Hindlimb muscle (tissue), 1 donor: ENCODE measurements at places on chromosomes 11 and 22.

DNA sequence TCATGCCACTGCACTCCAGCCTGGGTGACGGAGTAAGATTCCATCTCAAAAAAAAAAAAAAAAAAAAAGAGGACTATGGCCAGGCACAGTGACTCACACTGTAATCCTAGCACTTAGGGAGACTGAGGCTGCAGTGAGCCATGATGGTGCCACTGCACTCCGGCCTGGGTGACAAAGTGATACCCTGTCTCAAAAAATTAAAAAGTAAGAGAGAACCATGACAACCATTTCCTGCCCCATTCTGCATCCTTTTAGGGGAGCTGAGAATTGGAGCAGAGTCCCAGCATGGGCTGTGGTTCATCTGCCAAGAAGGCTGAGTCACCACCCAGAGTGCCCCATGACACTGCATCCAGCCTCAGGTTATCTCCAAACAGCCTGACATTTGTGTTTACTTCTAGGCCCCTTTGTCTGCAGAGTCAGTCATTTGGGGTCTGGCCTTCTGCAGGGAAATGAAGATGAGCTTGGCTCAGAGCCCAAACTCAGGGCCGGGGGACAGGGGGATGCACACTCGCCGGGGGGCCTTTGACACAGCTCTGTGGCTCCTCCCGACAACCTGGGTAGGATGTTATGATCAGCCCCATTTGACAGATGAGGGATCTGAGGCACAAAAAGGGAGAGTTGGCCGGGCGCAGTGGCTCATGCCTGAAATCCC lies 4.7 kb downstream of the CSDC2 start:
- no peak for DNase-seq

DNA sequence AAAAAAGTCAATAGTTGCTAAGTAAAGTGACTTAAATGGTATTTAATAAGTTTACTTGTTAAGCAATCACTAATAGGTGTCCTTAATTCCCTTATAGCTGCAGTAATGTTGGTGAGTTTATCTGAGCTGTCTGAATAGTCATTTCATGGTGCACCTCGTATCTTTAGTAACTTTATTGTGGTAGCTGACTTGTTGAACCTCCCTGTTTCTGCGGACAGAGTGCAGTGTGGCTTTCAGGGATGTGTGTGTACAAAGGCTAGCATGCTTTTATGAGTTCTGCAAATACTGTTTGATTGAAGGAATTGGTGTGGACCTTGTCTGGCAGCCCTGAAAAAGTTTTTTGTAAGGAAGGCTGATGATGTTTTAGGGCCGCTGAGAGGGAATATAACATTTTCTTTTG lies 2.6 kb downstream of the ZNRF3 start:
- no peak for DNase-seq

DNA sequence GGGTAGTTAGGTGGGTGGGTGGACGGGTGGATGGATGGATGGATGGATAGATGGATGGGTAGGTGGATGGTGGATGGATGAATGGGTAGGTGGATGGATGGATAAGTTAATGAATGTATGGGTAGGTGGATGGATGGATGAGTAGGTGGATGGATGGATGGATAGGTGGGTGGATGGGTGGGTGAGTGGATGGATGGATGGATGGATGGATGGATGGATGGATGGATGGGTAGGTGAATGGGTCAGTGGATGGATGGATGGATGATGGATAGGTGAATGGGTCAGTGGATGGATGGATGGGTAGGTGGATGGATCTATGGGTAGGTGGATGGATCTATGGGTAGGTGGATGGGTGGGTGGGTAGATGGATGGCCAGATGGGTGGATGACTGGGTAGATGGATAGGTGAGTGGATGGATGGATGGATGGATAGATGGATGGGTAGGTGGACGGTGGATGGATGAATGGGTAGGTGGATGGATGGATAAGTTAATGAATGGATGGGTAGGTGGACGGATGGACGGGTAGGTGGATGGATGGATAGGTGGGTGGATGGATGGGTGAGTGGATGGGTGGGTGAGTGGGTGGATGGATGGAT lies 41.5 kb upstream of the RTL6 start:
- no peak for DNase-seq

DNA sequence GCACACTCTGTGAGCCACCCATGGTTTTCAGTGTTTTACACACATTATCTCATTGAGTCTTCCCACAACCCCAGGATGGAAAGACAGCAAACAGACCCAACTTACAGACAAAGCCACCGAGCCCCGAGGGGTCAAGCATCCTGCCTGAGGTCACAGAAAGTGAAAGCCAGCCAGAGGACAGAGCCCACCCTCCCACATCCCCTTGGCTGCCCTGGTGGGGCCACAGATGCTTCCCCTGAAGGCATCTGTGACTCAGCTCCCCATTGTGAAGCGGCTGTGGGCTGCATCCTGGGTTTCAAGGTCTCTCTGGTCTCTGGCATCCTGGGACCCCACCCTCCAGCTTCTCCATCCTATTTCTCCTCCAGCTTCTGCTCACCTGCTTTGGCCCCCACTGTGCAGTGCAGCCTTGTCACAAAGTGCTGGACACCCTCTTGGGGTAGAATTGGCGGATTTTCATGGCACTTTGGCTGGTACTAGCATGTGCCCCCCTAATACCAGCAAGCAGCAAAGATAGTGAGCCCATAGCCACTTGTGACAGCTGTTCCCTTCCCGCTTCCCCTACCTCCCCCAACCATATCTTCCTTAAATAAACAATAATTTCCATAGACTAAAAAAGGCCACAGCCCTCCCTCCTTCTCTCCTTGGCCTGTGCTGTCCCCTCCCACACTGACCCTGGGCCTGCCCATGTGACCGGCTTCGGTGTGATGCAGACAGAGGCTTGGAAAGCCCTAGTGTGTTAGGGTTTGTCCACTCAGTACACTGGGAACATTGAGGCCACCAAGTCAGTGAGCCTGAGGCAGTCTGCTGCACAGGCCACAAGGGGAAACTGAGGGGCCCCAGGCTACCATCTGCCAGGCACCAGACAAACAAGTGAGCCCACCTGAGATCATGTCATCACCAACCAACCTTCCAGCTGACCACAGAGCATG lies 53.9 kb upstream of the SHISAL1 start:
- DNase-seq: no peak

- peak; percentile 44 for DNase-seq
Measured at GRCh38 chr11:44133335-44133946, 38.0 kb downstream of the EXT2 start.

DNA sequence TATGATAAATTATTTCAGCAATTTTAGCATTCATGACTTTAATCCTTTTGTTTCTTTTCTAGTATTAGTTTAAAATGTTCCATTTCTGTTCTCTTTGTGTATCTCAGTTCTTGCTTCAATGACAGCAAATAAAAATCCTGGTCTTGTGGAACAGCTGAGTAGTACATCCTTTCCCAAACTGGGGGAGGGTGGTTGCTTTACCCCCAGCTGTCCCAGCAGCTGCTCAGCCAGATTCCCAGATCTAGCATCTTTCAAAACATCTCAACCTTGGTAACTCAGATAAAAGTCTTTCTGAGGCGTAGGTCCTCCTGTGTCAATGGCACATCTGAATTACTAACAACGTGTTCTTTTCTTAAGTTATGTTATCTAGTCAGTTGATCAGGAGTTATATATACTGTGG lies 72.2 kb upstream of the GRK2 start:
- no peak for DNase-seq

GRCh38 chr11:113725407-113725806 lies 19.3 kb upstream of the TMPRSS5 start:
- no peak for DNase-seq

- no peak for DNase-seq
Measured at GRCh38 chr22:22103078-22103875, 120.7 kb upstream of the TOP3B start.

- no peak for DNase-seq
Measured at GRCh38 chr11:134906356-134906955, 494.4 kb upstream of the B3GAT1 start.

DNA sequence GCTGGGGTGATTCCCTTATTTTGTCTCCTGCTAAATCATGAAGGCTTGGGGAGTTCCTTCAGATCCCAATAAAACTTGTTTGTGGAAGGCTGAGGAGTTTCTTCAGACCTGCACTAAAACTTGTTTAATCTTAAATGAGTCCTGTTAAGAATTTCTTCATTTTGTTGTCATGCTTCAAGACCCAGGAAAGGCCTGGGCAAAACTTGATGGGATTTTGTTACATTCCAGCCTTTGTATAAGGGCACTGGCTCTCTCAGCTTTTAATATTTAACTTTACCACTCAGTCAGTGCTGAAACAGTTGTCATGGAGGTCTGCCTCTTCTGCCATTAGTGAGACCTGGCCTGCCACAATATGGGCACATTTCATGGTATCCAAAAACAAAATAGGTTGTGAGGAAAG lies 699.0 kb downstream of the ETS1 start:
- no peak for DNase-seq

DNA sequence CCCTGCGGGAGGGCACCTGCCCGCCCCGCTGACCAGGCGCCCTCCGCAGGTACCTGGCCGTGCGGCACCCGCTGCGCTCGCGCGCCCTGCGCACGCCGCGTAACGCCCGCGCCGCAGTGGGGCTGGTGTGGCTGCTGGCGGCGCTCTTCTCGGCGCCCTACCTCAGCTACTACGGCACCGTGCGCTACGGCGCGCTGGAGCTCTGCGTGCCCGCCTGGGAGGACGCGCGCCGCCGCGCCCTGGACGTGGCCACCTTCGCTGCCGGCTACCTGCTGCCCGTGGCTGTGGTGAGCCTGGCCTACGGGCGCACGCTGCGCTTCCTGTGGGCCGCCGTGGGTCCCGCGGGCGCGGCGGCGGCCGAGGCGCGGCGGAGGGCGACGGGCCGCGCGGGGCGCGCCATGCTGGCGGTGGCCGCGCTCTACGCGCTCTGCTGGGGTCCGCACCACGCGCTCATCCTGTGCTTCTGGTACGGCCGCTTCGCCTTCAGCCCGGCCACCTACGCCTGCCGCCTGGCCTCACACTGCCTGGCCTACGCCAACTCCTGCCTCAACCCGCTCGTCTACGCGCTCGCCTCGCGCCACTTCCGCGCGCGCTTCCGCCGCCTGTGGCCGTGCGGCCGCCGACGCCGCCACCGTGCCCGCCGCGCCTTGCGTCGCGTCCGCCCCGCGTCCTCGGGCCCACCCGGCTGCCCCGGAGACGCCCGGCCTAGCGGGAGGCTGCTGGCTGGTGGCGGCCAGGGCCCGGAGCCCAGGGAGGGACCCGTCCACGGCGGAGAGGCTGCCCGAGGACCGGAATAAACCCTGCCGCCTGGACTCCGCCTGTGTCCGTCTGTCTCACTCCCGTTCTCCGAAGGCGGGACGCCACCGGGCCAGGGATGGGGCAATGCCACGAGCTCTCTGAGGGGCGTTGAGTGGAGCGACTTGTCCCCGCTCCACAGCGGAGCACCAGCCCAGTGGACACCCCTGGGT lies 1.8 kb downstream of the GALR3 start:
- DNase-seq: peak; percentile 36

GRCh38 chr11:11980841-11981308 lies 27.6 kb downstream of the DKK3 start:
- no peak for DNase-seq

- DNase-seq: no peak
Measured at GRCh38 chr22:41913040-41913719, 1.7 kb downstream of the SHISA8 start.

DNA sequence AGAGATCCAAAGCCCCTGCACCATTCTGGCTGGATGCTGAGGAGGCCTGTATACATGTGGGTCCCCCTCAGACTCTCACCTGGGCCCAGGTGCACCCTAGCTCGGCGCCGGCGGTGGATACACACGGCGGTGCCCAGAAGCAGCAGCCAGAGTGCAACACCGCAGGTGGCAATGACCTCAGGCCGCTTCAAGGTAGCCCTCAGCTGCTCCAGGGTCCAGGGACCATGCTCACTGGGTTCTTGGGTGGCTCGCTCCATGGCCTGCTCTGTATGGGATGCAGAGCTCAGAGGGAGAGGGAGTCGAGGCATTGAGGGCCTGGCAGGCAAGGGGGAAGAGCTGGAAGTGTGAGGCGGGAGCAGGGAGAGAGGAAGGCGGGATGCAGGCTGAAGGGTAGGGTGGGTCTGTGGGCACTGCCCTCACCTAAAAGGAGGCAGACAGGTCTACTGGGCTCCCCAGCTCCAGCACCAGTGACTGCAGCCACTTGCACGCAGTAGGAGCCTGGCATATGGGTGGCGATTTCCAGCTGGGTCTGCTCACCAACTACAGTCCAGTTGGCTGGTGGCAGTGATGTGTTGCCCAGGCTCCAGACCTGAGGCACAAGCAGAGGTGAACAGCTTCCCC lies 3.8 kb downstream of the ROBO4 start:
- no peak for DNase-seq

- DNase-seq: no peak
Measured at GRCh38 chr11:34148504-34149165, 43.2 kb downstream of the NAT10 start.

GRCh38 chr22:32839831-32840584 lies 38.5 kb downstream of the TIMP3 start:
- peak; percentile 82 for DNase-seq

- DNase-seq: no peak
Measured at GRCh38 chr11:60836866-60837515, 4.9 kb upstream of the CCDC86 start.

GRCh38 chr22:22877523-22878210 lies 9.9 kb upstream of the IGLL5 start:
- DNase-seq: peak; percentile 32

GRCh38 chr22:31680861-31681341 lies 18.9 kb upstream of the PISD start:
- no peak for DNase-seq

GRCh38 chr22:17675584-17675983 lies 37.0 kb downstream of the BCL2L13 start:
- DNase-seq: no peak

DNA sequence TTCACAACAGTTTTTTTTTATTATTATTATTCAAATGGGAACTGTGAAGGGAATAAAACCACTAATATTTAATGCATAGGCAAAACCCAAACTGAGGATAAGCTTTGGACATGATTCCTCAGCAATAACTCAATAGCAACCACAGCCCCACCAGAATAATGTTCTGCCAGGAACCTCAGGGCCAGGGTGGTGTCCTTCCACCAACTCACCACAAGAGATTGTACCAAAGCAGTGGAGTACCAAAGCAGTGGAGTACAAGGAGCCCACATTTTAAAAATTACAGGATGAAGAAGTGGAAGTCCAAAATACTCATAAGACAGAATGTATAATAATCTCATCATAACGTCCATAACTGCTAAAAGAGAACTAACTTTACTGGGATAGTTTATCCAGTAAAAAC lies 32.5 kb upstream of the FZD4 start:
- no peak for DNase-seq
